Hematopoietic multipotent progenitor cell treated with erythropoietin and hydrocortisone succinate and interleukin-3 and kit ligand, for 17 days (in vitro differentiated cells): ENCODE measurements at places on chromosomes 6 and 20.

DNA sequence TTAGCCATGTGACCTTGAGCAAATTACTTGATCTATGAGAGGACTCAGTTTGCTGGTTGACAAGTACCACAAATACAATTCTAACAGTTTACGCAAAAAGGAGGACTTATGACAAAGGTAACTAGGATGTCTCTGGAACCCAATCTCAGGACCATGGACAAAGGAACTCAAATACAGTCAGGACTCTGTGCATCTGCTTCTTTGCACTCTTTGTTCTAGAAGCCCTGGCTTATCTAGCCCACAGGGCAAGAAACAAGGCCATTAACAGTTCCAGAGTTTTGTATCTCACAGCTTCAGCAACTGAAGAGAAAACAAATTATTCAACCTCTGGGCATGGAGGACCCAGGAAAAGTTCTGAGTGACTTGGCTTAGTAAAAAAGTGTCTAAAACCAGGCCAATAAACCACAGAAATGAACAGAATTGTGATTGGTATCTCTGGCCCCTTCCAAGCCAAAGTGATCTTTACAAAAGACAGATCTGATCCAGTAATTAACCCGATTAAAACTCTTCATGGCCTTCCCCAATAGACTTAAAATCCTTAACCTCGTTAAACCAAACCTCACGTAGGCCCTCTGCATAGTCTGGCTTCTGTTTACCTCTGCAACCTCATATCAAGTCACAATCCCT lies 5.9 kb downstream of the WASF1 start:
- DNase-seq, result no peak

GRCh38 chr6:113095841-113096240 lies 748.7 kb downstream of the RFPL4B start:
- no peak for DNase-seq

DNA sequence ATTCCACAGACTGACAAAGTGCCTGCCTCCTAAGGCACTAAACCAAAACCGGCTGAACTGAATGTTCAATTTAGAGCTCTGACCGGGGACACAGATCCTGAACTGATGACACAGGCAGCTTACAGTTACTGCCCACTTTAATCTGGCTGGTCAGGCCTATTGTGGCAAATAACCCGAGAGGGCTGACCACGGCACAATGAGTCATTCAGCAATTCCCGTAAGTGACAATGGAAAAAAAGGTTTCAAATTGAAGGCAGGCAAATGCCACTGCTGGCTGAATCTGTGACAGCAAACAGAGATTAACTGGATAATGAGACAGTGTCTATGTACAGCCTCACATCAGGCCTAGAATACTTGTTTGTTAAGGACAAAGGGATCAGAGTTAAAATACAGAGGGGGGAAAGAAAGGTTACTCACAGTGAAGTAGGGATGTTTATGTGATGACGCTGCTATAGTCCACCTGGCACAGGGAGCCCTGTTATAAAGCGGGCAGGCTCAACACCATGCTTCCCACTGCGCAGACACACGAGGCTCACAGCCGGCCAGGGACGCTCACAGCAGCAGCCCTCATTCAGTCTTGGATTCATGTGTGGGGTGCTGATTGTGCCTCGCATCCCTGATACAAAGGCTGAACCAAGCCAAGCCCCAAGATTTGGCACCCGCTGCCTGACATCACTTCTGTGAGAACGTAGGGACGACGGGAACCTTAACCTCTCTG lies 54.4 kb downstream of the RTN4IP1 start:
- DNase-seq, result no peak

GRCh38 chr20:4795394-4795793 lies 73.7 kb downstream of the PRND start:
- DNase-seq, result no peak

DNA sequence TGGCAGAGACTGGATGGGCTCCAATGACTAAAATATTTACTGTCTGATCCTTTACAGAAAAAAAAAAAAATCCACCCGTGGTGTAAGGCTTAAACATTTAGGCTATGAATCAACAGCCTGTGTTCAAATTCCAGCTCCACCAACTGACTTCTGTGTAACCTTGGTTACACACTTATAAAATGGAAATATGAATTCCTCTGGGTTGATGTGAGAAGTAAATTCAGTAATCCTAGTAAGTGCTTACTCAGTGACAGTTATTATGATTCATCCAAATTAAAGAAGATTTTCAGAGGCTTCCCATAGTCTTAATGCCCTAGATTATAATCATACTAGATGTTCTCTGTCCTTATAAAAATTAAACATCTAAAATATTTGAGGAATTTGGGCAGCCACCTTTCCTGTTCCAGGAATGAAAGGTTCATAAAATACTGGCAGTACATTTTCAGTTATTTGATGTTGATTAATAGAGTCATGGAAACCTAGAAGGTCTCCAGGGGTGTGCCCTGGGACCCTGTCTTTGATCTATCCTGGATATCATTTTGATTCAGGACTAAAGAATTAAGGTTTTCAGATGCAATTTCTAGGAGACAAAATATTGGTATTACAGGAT lies 180.3 kb upstream of the ZNF217 start:
- no peak for DNase-seq
